ENCODE measurements at places on chromosomes 16 and 17.

GRCh38 chr17:73744411-73744810, 100.2 kb upstream of the SDK2 start:
- DNase-seq, result no peak

DNA sequence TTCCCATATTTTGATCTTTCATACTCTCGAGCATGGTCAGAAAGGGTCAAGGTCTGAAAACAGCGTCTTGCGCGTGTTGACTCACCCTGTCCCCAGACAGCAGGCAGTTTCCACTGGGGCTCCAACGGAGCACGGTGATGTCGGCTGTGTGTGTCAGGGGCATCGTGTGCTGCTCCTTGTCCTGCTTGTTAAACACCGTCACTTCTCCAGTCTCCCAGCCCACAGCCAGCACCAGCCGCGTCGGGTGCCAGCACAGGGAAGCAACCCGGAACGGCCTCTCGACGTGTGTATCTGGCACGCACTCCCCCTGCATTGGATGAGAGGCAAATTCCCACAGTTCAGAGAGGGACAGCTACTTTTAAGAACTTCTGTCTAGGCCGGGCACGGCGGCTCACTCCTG, 9.6 kb downstream of the IFT140 start:
- DNase-seq, result no peak

DNA sequence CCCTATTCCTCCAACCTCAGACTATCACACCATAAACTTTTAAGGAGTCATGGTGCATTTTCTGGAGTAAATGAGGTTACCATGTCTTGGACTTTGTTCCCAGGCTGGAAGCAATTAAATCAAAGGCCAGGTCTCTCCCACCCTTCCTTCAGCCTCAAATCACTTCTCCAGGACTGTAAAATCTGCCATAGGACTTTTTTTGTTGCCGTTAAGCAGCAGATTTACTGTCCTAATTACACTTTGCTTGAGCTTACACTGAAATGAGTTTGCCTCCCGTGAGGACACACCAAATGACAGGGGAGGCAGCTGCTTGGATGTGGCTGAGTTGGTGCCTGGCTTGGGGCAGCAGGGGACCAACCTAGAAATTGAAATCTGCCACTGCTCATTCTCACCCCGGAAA, 14.7 kb downstream of the DCAKD start:
- DNase-seq, result no peak

DNA sequence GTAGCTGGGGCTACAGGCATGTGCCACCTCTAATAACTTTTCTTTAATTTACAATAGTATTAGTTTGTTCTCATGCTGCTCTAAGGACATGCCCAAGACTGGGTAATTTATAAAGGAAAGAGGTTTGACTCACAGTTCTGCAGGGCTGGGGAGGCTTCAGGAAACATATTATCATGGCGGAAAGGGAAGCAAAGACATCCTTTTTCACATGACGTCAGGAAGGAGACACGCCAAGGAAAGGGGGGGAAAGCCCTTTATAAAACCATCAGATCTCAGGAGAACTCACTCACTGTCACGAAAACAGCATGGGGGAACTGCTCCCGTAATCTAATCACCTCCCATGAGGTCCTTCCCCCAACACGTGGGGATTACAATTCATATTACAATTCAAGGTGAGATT, 18.3 kb downstream of the IL4R start:
- DNase-seq, result no peak

GRCh38 chr16:55338646-55339045, 14.6 kb downstream of the IRX6 start:
- DNase-seq, result no peak

- no peak for DNase-seq
Observed at GRCh38 chr16:741986-742629, 1.3 kb upstream of the CIAO3 start.

DNA sequence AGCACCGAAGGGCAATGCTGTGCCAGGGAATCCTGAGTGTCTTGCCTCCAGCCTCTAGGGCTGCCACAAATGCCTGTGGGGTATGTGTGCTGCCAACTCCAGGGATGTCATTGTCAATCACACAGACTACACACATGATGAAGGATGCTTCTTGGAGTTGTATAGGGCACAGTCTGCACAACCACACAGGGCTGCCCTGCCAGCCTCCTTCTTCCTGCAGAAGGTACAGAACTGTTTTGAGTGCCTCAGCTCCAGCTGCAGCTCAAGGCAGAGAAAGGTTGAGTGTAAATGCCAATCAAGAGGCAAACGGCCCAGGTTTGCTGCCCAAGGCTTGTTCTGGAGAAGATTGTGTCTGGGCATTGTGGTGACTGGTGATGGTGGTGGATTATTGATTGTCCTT, 15.6 kb downstream of the SCNN1B start:
- DNase-seq, result no peak

- DNase-seq, result peak; percentile 34
Observed at GRCh38 chr16:2842340-2843000, 12.4 kb downstream of the ZG16B start.

GRCh38 chr16:8923199-8923598, 40.5 kb downstream of the USP7 start:
- DNase-seq, result no peak

- DNase-seq, result no peak
Observed at GRCh38 chr17:73189417-73190099, 3.3 kb upstream of the COG1 start.

DNA sequence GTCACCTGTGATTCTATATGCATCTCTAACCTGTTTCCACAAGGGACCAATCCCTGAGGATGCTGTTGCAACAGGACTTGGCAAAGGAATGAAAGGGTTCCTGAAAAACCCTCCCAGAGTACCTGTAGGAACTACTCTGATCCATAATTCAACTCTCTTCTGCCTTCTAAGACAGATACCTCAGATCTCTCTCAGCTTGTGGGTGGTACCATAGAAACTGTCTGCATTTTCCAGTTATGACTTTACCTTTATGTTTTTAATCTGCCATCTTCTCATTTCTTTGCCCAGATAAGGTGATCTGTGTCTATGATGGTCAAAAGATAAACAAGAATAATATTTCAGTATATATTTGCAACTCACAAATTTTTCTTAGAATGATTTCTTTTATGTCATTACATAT, 65.1 kb downstream of the TMC6 start:
- DNase-seq, result no peak

GRCh38 chr16:10938796-10939648, 3.2 kb downstream of the DEXI start:
- DNase-seq, result no peak

All from activated CD8-positive, alpha-beta memory T cell treated with anti-CD3 and anti-CD28 coated beads for 4 hours (primary cell).